ENCODE measurements at places on chromosomes 3 and 15. TPM values are rescaled to one million over a fixed set of nuclear protein-coding genes. Genes with fewer than 3 reads are reported as not detected.

DNA sequence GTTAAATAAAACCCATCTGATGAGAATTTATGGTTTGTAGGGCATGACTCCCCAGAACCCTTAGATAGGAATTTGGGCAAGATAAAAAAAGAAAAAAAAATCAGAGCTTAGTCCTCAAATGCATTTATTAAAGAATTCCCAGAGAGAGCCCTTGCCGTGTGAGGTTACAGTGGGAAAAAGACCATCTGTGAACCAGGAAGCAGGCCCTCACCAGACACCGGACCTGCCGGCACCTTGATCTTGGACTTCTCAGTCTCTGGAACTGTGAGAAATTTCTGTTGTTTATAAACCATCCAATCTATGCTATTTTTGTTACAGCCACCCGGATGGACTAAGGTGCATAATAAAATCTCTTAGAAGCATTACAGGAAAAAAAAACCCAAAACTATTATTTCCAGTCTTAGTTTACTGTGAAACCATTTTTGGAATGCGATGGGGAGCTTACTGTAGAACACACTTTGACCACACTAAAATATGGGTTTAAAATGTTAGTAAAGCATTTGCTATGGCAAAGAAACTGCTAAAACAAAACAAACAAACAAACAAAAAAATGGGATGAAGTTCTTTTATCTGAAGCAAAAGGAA is 72.2 kb downstream of the LEKR1 start:
- H3K4me3 ChIP-seq = no peak overlapping the region
- no peaks in the 10 kb centered on the region for H3K27me3 ChIP-seq
- no peak for DNase-seq
- H3K4me1 ChIP-seq = no peaks in the 10 kb centered on the region

DNA sequence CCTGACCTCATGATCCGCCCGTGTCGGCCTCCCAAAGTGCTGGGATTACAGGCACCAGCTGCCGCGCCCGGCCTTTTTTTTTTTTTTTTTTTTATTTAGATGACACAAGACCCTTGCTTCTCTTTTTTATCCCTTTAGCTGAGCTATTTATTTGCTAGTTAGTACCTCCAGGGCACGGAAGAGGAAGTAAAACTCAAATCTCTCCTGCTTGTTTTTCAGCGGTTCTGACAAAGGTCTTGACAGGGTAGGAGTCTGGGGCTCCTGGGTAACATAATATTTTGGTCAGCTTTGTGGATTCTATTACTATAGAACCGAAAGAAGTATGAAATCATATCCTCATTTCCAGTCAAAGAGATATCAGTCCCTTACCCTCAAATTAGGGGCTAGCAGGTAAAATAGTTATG is 44.0 kb upstream of the ETV5 start:
- H3K27ac ChIP-seq = no peak overlapping the region
- H3K4me3 ChIP-seq = no peak overlapping the region
- DNase-seq = no peak
- H3K4me1 ChIP-seq = peaks cover 10% of the 10 kb centered on the region

GRCh38 chr15:56038015-56038414 is 44.6 kb upstream of the NEDD4 start:
- no peak overlapping the region for H3K4me3 ChIP-seq
- peak; percentile 46 for DNase-seq
- H3K27me3 ChIP-seq = no peaks in the 10 kb centered on the region
- peaks cover 25% of the 10 kb centered on the region for H3K36me3 ChIP-seq
- H3K27ac ChIP-seq = peak overlapping the region; percentile 85

DNA sequence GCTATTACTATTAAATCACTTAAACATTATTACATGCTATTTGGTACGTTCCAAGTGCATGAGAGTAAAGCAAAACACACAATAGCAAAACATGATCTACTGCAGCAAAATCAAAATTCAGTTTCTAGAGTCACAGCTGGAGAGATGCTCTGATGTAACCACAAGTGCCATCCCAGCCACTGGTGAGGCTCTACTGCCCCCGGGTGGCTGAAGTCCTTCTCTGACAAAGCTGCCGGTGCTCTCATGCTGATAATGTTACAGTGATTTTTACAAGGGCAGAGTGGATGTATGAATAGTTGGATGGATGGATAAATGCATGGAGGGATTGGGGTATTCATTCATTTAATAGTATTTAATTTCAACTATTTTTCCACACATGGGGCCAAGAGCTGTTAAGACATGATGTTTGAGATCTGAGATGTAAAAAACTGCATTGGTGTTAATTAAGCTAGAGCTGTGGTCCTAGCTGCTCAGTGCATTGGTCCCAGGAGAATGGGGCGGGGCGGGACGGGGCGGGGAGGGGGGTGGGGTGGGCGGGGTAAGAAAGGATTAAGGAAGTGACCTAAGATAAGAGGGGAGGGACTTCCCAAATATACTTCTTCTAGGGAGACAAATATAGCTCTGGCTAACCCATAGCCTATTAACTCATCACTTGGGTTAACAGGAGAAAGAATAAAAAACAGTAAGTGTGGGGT is 5.3 kb upstream of the SPESP1 start:
- H3K27me3 ChIP-seq = peaks cover 19% of the 10 kb centered on the region
- peak; percentile 83 for DNase-seq
- no peak overlapping the region for H3K27ac ChIP-seq
- no peaks in the 10 kb centered on the region for H3K4me1 ChIP-seq
- H3K4me3 ChIP-seq = no peak overlapping the region

- no peak overlapping the region for H3K4me3 ChIP-seq
- peak overlapping the region; percentile 46 for H3K27ac ChIP-seq
- no peaks in the 10 kb centered on the region for H3K27me3 ChIP-seq
- peaks cover 25% of the 10 kb centered on the region for H3K36me3 ChIP-seq
- no peak for DNase-seq
Measured at GRCh38 chr15:68798346-68799094, 22.2 kb downstream of the ANP32A start.

GRCh38 chr3:89628856-89629670 is 521.6 kb downstream of the EPHA3 start:
- H3K27ac ChIP-seq = no peak overlapping the region
- no peak overlapping the region for H3K4me3 ChIP-seq

GRCh38 chr3:11825301-11825700 is 21.4 kb downstream of the TAMM41 start:
- H3K27me3 ChIP-seq = no peaks in the 10 kb centered on the region
- no peak overlapping the region for H3K4me3 ChIP-seq
- peak overlapping the region; percentile 70 for H3K27ac ChIP-seq
- H3K4me1 ChIP-seq = peaks cover 24% of the 10 kb centered on the region
- H3K36me3 ChIP-seq = peaks cover 39% of the 10 kb centered on the region
- DNase-seq = no peak

DNA sequence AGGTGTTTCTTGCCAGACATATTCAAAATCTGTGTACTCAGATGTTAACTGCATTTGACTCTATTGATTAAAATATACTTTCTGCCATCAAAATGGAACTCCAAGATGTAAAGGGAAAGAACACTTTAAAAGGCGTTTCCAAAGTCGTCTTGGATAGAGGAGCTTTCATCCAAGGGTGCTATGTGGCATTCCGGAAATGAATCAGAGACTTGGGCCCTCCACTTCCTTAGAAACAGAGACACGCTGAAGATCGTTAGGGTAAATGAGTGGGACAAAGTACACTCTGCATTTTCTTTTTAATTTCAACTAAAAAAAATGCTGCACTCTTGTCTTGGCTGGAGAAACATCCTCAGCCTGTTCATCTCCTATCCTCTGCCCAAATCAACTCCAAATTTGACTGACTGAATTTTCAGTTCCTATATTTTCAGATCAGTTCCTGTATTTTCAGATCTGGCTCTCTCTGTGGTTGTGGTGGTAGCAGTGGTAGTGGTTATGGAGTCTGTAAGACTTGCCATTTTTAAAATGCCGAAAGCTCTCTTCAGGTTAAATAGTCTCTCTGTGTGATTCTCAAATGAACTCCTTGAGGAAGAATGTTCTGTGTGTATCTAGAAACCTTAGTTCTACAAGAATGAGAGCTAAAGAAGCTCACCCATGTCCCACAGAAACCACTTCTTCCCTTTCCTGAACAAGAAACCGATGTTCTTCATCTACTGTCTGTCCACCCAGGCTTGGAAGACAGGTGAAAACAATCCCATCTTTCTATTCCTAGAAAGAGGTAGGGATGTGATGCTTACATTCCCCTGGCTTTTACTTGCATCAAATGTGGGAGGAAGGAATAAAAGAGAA is 156.8 kb upstream of the ICE2 start:
- H3K27me3 ChIP-seq = no peaks in the 10 kb centered on the region
- DNase-seq = no peak
- H3K36me3 ChIP-seq = no peaks in the 10 kb centered on the region
- H3K4me1 ChIP-seq = peaks cover 7% of the 10 kb centered on the region
- no peak overlapping the region for H3K27ac ChIP-seq
- H3K4me3 ChIP-seq = no peak overlapping the region

Gene SPSB4
- not detected for total RNA-seq

DNA sequence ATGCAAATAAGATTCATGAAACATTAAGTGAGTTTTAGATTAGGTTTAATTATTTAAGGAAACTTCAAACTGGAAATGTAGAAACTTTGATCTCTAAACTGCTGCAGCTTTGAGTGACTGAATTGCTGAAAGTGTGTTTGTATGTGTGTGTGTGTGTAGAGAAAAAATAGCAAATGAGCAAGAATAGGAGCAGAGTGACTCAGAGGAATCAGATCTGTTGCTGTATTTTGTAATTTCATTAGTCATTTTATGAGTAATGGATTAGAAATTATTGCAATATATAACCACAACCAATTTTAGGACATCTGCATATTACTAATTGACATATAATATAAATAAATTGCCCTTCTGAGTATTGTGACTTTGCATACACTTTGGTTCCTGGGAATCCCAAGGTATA is 52.8 kb upstream of the SLC9A9 start:
- H3K27ac ChIP-seq = no peak overlapping the region
- DNase-seq = no peak
- H3K36me3 ChIP-seq = no peaks in the 10 kb centered on the region
- H3K4me3 ChIP-seq = no peak overlapping the region

GRCh38 chr15:23567921-23568320 is 2.4 kb downstream of the MKRN3 start:
- no peaks in the 10 kb centered on the region for H3K27me3 ChIP-seq
- DNase-seq = no peak
- H3K4me1 ChIP-seq = no peaks in the 10 kb centered on the region
- H3K4me3 ChIP-seq = no peak overlapping the region
- H3K27ac ChIP-seq = no peak overlapping the region
- H3K36me3 ChIP-seq = no peaks in the 10 kb centered on the region

DNA sequence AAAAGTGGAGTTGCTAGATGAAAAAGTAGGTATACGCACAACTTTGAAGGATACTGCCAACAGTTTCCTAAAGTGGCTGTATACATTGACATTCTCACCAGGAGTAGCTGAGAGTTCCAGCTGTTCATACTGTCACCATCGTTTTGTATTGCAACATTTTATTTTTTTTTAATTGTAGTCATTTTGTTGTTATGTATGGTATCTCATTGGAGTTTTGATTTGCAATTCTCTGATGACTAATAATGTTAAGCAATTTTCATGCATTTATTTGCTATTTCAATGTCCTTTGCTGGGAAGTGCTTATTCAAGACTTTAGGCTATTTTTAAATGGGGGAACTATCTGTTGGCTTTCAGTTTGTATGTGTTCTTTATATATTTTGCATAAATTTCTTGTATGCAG is 185.1 kb upstream of the TGFBR2 start:
- H3K27me3 ChIP-seq = no peaks in the 10 kb centered on the region
- no peak overlapping the region for H3K27ac ChIP-seq
- H3K4me1 ChIP-seq = peaks cover 6% of the 10 kb centered on the region

- no peaks in the 10 kb centered on the region for H3K36me3 ChIP-seq
- no peaks in the 10 kb centered on the region for H3K4me1 ChIP-seq
- DNase-seq = no peak
- no peak overlapping the region for H3K27ac ChIP-seq
- no peak overlapping the region for H3K4me3 ChIP-seq
Measured at GRCh38 chr3:57026944-57027343, 33.5 kb upstream of the SPATA12 start.

- no peak for DNase-seq
- H3K4me3 ChIP-seq = no peak overlapping the region
- no peaks in the 10 kb centered on the region for H3K27me3 ChIP-seq
- H3K27ac ChIP-seq = no peak overlapping the region
- no peaks in the 10 kb centered on the region for H3K36me3 ChIP-seq
Measured at GRCh38 chr3:104796556-104796955, 570.2 kb upstream of the ALCAM start.

- H3K36me3 ChIP-seq = peaks cover 17% of the 10 kb centered on the region
- H3K4me3 ChIP-seq = peak within 1 kb of the TSS; percentile 94
- DNase-seq = peak; percentile 91
- H3K27ac ChIP-seq = peak within 1 kb of the TSS; percentile 97
- peaks cover 27% of the 10 kb centered on the region for H3K4me1 ChIP-seq
Measured at GRCh38 chr3:196739671-196740480, at the start of gene PAK2. Gene PAK2, plus strand, starts transcription at chr3:196739857. Its CDS starts 42,790 bp downstream, at chr3:196782647.

DNA sequence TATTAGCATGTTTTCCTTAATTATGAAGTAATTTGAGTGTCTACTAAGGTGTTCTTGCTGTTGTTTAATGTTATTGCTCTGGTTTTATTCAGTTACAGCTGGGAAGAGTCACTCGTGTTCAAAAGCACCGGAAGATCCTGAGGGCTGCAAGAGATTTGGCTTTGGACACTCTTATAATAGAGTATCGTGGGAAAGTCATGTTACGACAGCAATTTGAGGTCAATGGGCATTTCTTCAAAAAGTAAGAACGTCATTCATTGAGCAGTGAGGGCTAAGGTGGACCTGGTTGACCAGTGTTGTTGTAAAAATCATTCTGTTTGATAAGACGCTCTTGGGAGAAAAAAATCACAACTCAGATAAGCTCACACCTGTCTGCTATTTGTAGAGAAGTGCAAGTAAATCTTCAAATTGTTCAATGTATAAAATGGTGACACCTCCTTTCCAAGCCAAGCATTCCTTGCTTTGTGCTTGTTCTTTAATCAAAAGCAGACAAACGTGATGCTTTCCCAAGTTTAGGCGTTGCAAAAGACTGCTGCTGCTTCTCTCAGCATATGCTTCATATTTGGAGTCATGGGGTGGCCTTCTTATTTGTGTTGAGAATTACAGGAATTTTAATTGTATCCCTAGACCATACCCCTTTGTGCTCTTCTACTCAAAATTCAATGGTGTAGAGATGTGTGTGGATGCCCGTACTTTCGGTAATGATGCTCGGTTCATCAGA is 44.2 kb downstream of the SETD5 start:
- H3K36me3 ChIP-seq = peaks cover 55% of the 10 kb centered on the region
- no peaks in the 10 kb centered on the region for H3K27me3 ChIP-seq
- H3K27ac ChIP-seq = no peak overlapping the region
- peaks cover 6% of the 10 kb centered on the region for H3K4me1 ChIP-seq
- no peak for DNase-seq
- H3K4me3 ChIP-seq = no peak overlapping the region

GRCh38 chr3:136387031-136387430 is 136.9 kb downstream of the PCCB start:
- no peaks in the 10 kb centered on the region for H3K27me3 ChIP-seq
- H3K36me3 ChIP-seq = no peaks in the 10 kb centered on the region
- H3K4me1 ChIP-seq = peaks cover 3% of the 10 kb centered on the region
- DNase-seq = no peak

Gene AADACL2
- not detected for total RNA-seq

Gene UQCRC1
- total RNA-seq = 240 TPM

- H3K27me3 ChIP-seq = no peaks in the 10 kb centered on the region
- no peak overlapping the region for H3K27ac ChIP-seq
- no peak for DNase-seq
- H3K36me3 ChIP-seq = peaks cover 16% of the 10 kb centered on the region
- H3K4me3 ChIP-seq = no peak overlapping the region
Measured at GRCh38 chr15:57090496-57090859, 172.0 kb downstream of the TCF12 start.

Gene RASGRP1
- total RNA-seq = 106 TPM

Gene TRIM69
- 63.5 TPM for total RNA-seq

- H3K27me3 ChIP-seq = peaks cover 10% of the 10 kb centered on the region
- no peaks in the 10 kb centered on the region for H3K4me1 ChIP-seq
- H3K36me3 ChIP-seq = no peaks in the 10 kb centered on the region
- H3K27ac ChIP-seq = no peak overlapping the region
Measured at GRCh38 chr3:44885618-44886017, 11.2 kb downstream of the TGM4 start.

Data from activated CD8-positive, alpha-beta T cell treated with anti-CD3 and anti-CD28 coated beads for 36 hours (primary cell).